ENCODE measurements at places on chromosomes 16 and 17. TPM values are rescaled to one million over a fixed set of nuclear protein-coding genes. Genes with fewer than 3 reads are reported as not detected.

TSC2 gene
- total RNA-seq, result 130 TPM

MYLK3 gene
- total RNA-seq, result 0.22 TPM

TXNDC17 gene
- 75.7 TPM for total RNA-seq

CDRT15L2 gene
- not detected for total RNA-seq

DDX52 gene
- 34.7 TPM for total RNA-seq

ABI3 gene
- total RNA-seq, result 73.2 TPM
